ENCODE measurements at places on chromosomes 4 and X.
A peak's percentile ranks its signal among the peaks of the same experiment; 100 is the strongest.

- DNase-seq, result no peak
Observed at GRCh38 chrX:152968193-152968592, 25.7 kb downstream of the PNMA5 start.

GRCh38 chr4:85724791-85725563 lies 250.0 kb downstream of the ARHGAP24 start:
- DNase-seq, result no peak

DNA sequence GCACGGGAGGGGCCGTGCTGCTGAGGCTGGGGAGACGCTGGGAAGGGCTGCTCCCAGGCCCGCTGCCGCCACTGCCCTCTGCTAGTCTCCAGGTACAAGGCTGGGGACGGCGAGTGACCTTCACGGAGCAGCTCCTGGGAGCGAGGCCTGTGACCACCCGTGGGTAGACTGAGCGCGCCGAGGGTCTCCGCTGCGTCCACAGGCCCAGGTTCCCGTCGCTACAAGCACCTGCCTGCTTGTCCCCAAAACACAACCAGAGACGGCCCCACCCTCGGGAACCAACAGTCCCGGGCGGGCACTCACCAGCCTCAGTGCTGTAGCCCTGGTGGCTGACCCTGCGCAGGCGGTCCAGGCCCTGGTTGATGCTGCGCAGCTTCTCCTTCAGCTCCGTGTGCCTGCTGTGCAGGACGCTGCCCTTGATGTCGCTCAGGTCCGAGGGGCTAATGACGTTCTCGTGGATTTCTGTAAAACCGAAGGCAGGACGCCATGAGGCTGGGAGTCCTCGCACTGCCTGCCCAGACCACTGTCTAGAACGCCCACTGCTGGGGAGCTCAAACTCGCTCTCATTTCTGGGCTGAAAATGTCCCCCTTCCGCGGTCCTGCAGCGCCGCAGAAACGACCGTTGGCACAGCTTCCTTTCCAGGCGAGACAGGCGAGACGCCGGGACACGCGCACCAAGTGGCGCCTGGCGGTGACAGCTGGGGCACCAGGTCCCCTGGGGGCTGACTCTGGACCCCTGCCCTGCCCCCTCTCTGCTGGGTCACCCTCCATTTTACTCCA lies 14.3 kb downstream of the LRPAP1 start:
- no peak for DNase-seq

GRCh38 chrX:73562458-73562857 lies 539 bp upstream of the CHIC1 start:
- no peak for DNase-seq

- peak; percentile 78 for DNase-seq
Observed at GRCh38 chr4:2482693-2483092, 13.8 kb downstream of the RNF4 start.

DNA sequence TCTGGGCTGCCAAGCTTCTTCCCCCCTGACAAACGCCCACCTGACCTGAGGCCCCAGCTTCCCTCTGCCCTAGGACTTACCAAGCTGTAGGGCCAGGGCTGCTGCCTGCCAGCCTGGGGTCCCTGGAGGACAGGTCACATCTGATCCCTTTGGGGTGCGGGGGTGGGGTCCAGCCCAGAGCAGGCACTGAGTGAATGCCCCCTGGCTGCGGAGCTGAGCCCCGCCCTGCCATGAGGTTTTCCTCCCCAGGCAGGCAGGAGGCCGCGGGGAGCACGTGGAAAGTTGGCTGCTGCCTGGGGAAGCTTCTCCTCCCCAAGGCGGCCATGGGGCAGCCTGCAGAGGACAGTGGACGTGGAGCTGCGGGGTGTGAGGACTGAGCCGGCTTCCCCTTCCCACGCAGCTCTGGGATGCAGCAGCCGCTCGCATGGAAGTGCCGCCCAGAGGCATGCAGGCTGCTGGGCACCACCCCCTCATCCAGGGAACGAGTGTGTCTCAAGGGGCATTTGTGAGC lies 37.0 kb downstream of the HTRA3 start:
- DNase-seq, result no peak

- DNase-seq, result no peak
Observed at GRCh38 chr4:75995727-75996126, 5.0 kb upstream of the SDAD1 start.

DNA sequence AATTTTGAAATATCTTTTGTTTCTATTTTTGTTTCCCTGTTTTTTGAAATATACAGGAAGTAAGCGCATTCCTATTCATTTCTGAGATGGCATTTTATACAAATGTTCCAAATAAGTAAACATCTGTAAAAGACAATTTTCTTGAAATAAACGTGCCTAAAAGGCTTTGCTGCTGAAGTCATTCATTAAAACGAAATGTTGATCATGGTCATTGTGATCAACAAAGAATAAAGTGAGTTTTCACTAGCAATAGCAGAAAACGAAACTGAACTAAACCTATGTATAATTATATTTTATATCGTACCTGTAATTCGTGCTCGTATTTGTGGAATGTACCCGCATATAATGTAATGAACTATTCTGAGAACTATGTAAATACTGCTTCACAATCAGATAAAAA lies 221.2 kb downstream of the MGST2 start:
- no peak for DNase-seq

- no peak for DNase-seq
Observed at GRCh38 chr4:161653697-161654096, 510.1 kb downstream of the FSTL5 start.

GRCh38 chrX:20218836-20219505 lies 47.7 kb downstream of the RPS6KA3 start:
- DNase-seq, result no peak

DNA sequence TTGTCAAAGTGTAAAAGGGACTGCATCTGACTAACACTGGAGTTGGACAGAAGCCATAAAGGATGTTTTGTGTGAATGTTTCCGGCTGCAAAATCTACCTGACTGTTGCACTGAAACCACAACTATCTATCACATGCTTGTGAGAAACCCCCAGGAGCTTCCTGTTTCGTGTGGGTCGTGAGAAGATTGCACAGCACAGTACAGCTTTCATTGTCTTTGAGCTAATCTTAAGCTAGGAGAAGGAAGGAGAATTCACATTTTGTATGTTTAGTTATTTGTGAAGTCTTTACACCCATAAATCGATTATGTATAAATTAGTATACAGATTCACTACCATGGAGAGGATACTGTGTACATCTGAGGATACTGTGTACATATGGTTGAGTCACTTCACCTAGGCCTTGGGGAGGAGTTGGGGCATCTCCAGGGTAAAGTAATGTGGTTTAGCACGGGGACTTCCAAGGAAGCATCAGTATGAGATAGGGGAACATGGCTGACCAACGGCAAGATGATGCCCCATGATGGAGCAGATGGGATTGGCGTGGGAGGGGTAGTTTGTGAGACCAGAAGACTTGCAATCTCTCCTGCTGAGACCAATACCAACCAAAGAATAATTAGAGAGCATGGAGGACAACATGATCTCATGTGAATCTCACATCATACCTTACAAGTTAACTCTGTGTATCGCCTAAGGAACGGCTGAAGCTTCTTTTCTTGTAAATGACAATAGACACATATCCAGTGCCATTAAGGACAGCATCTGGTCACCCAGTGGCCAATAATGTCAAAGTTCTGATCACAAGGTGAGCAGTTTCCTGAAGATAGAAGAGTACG lies 43.1 kb upstream of the FAM9C start:
- DNase-seq, result no peak

DNA sequence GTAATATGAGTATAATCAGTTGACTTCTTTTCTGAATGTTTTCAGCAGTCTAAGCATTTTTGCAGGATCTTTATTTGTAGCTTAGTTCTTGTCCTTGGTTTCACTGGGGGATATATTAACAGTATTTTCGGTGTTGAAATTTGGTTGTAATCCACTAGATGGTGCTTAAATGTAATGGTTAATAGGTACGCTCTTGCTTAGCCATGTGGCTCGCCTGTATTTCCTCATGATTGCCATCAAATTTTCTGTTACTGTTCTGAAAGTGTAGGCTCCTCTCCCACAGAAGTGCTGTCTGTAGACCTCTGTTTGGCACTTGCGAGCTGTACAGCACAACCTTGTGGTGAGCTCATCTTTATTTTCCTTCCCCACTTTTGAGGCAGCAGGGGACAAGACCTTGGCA lies 3.9 kb upstream of the FAAH2 start:
- no peak for DNase-seq

DNA sequence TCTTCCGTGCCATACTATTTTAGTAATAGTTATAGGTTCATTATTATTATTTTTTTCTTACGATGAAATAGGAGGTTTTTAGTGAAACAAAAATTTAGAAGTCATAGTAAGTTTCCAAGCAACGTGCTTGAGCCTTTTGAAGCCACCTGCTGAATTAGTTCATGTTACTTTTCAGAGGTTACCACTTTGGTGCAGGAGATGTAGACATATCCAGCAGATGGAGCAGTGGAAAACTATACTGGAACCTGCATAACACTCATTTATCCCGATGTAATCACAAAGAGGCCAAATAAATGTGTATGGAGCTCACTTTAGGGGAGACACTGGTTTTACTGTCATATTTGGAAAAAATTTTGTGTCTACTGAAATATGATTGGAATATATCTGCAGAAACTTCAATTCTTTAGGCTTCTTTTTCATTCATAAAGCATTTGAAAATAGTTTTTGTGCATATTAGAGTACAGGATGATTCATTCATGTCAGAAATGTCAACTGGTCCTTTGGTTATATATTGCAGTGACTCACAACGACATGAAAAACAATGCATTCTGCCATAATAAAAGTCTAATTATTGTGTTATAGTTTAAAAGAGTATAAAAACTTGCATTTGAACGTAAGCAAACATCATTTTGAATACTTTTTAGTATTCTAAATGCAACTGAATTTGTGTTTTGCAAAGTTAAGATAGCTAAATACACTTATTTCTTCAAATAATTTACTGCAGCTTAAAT lies 2182.9 kb upstream of the TENM3 start:
- no peak for DNase-seq

DNA sequence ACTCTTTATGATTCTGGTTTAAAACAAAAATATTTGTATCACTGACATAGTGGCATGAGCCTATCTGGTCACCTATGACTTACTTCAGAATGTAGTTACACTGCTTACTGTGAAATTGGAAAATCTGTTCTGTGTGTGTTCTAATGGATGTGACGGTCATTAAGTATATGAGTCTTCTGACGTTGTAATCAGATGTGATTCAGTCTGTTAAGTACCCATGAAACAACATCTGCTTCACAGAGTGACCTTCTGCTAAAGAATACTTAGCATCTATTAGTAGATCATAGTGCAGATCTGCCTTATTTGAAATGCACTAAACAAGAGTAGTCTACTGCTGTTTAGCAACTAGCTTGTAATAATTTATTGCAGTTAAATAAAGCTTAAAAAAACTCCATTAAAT lies 317.1 kb downstream of the DCTD start:
- no peak for DNase-seq

- no peak for DNase-seq
Observed at GRCh38 chr4:6239486-6239885, 30.2 kb upstream of the WFS1 start.

DNA sequence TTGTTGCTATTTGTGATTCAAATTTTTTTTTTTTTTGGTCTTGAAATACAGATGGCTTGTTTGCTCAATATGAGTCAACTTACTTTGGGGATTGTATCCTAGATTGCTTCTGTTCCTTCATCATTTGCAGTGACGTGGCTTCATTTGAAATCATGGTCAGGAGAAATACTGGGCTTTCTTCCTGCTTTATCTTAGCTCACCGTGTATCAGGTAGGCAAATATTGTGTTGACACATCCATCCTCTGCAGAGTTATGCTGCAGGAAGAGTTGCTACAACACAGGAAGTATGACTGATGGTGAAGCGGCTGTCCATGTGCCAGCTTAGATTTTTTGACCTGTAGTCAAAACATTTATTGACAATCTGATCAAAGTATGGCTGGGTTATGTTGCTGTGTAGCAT lies 232.2 kb downstream of the C4orf33 start:
- DNase-seq, result no peak

- DNase-seq, result no peak
Observed at GRCh38 chr4:1501754-1502500, 95.7 kb upstream of the NKX1-1 start.

- no peak for DNase-seq
Observed at GRCh38 chr4:112245383-112245782, 13.8 kb downstream of the AP1AR start.

DNA sequence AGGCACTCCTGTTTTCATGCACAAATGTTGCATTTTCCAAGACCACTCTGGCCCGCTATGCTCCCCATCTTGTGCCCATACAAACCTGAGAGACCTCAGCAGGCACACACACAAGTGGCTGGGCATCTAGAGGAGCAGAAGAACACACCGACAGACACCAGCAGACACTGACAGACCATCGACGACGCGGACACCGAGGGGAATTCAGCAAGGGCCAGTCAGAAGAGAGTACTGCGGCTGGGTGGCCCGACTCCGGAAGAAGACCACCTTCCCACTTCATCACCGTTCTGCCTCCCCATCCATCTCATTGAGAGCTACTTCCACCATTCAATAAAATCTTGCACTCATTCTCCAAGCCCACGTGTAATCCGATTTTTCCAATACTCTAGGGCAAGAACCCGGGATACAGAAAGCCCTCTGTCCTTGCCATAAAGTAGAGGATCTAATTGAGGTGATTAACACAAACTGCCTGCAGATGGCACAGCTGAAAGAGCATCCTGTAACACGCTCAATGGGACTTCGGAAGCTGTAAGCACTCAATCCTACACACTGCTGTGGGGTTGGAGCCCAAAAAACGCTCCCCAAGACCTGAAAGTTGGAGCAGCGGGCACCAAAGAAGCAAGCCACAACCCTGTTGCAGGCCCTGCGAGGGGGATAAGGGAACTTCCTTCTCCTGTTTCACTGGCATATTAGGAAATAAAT lies 780.9 kb downstream of the ARAP2 start:
- no peak for DNase-seq

DNA sequence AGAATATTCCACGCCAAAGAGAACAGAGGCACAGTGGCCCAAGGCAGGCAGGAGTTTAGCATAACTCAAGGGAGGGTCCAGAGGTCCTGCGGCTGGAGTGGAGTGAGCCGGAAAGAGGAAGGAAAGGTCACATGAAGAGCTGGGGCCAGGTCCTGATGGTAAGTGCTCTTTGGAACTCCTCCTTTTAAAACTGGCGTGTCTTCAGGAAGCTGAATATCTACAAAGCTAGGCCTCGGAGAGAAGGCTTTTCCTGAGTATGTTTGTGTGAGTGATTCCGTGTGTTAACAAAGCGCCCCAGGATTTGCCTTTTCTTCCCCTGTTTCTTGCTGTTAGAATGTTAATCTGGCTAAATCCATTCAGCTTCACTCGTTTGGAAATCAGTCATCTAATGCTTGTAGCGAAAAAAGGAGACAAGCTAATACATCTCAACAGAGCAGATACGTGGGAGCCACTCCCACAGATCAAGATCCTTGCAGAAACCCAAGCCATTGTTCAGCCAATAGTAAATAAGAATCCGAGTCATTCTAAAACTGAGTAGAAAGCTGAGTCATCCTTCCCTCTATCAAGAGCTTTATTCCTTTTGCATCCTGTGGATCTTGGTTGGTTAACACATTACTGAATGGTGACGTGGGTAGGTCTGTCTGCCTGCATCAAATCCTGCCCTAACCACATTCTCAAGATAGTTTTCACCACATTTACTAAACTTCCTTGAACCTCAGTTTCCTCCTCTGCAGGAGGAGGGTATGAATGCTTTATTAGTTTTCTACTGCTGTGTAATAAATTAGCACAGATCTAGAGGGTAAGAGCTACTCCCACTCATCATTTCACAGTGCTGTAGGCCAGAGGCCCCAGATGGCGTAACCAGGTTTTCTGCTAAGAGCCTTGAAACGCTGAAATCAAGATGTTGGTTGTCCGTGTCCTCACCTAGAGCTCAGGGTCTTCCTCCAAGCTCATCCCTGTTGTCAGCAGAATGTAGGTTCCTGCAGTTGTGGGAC lies 43.2 kb upstream of the RBM47 start:
- no peak for DNase-seq

GRCh38 chr4:154622598-154622997 lies 10.1 kb upstream of the FGG start:
- no peak for DNase-seq

GRCh38 chr4:74942918-74943253 lies 10.0 kb downstream of the PARM1 start:
- DNase-seq, result no peak
